Aorta (tissue), 5 donors: ENCODE measurements at places on chromosomes 7 and 10. TPM values are rescaled to one million over a fixed set of nuclear protein-coding genes. Genes with fewer than 3 reads are reported as not detected.

The TFPI2 gene
- total RNA-seq = 5.9 TPM

The GNAT3 gene
- total RNA-seq = not detected

The OAT gene
- total RNA-seq = 113 TPM

The LIPN gene
- total RNA-seq = not detected

The ZFYVE27 gene
- 23.0 TPM for total RNA-seq

The SPDYE1 gene
- total RNA-seq = not detected

The TCF7L2 gene
- total RNA-seq = 45.1 TPM

The PHYH gene
- total RNA-seq = 25.1 TPM

The RASSF4 gene
- total RNA-seq = 82.1 TPM

The CYP2C19 gene
- total RNA-seq = not detected

The DMBT1 gene
- 0.12 TPM for total RNA-seq

The NFE2L3 gene
- total RNA-seq = 3.1 TPM

The VGF gene
- total RNA-seq = not detected

The IDI2 gene
- total RNA-seq = not detected

The GIMAP7 gene
- 28.6 TPM for total RNA-seq
